ENCODE measurements at places on chromosomes 11 and 22. TPM values are rescaled to one million over a fixed set of nuclear protein-coding genes. Genes with fewer than 3 reads are reported as not detected.

- DNase-seq: peak; percentile 95
These were observed 638 bp upstream of the PITPNM1 start for GRCh38 chr11:67505605-67506396.

The MRGPRF gene
- 17.9 TPM for total RNA-seq

GRCh38 chr11:78061088-78061920, 2.4 kb upstream of the THRSP start:
- no peak for DNase-seq

DNA sequence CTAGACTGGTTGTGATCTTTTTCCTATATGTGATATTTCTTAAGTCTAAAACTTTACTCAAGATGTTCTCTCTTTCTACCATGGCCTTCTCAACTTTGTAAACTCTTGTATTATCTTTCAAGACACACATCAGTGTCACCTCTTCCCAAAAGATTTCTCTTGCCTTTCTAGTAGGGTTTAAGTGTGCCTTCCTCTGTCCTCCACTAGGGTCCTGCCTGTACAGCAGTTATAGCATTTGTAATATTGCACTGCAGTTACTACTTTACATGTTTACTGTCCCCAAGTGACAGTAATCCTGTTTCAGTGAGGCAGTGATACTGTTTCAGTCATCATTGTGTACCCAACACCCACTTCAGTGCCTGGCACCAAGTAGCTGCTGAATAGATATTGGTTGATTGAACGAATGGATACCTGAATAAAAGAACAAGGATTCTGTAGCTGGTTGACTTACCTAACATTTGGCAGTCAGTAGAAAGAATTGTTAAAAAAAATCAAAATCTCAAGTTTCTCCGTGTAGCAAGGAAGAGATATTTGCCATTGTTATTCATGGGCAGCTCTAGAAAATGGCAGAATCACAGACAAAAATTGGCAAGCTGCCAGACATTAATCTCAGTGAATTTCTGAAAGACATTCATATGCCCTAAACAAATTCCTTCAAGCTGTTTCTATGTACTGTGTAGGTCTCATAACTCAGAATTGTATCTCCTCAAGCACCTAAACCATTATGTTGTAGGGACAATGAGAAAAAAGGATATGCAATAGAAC, 79.4 kb downstream of the RBMXL2 start:
- DNase-seq: no peak

The IFITM2 gene
- 115 TPM for total RNA-seq

GRCh38 chr11:19978668-19979518, 181.4 kb downstream of the DBX1 start:
- DNase-seq: no peak

The GLYAT gene
- not detected for total RNA-seq

GRCh38 chr11:80778941-80779340, 1338.1 kb upstream of the TENM4 start:
- DNase-seq: no peak

The PYGM gene
- total RNA-seq: 1.6 TPM

DNA sequence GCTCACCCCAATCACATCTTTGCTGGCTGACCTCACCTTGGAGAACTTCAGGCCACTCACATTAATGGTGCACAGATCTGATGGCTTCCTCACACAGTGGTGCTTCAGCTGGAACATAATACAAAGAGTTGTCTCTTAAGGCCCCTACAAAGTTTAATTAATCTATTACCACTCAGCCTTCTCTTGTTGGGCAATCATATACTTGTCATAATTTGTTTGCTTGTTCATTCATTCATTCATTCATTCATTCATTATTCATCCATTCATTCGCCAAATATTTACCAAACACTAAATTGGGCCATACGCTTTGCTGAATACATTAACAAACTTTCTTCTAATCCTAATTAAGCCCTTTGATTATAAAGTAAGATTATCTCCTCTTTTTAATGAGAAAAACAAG, 15.1 kb downstream of the XRRA1 start:
- no peak for DNase-seq

The LAMTOR1 gene
- 84.9 TPM for total RNA-seq

The FXYD2 gene
- 0.98 TPM for total RNA-seq

DNA sequence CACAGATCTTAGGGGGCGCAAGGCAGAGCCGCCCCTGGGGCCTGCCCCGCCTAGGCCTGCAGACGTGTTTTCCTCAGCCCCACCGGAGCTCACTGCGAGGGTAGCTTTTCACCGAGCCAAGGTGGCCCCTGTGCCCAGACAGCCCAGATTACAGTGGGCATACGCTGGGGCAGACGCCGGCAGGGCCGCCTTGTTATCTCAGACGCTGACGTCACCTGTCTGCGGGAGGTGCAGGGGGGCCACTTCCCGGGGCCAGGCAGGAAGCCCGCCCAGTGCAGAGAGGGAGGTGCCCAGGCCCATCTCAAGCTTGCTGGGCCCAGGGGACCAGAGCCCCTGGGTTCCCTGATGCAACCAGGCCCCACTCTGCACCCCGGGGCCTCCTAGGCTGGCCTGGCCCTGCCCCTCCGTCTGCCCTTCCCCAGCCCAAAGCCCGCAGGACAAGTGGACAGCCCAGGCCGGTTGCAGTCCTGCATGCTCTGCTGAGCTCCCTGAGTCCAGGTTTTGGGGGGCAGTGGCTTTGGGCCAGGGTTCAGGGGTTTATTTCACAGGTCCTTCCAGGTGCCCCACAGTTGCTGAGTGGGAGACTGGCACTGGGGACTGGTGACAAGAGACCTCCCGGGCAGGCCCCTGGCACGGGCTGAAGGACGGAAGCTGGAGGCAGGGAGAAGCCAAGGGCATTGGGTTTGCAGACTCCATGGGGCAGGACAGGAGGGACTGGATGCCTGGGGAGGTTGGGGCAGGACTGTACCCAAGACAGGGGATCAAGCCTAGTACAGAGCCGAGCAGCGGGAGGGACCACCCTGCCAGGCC, 38.6 kb downstream of the IGF2 start:
- no peak for DNase-seq

- no peak for DNase-seq
These were observed 12.7 kb downstream of the EHF start for GRCh38 chr11:34633640-34633989.

The KLHDC7B gene
- total RNA-seq: 0.16 TPM

- DNase-seq: no peak
These were observed 126.2 kb upstream of the SERPIND1 start for GRCh38 chr22:20647586-20648305.

DNA sequence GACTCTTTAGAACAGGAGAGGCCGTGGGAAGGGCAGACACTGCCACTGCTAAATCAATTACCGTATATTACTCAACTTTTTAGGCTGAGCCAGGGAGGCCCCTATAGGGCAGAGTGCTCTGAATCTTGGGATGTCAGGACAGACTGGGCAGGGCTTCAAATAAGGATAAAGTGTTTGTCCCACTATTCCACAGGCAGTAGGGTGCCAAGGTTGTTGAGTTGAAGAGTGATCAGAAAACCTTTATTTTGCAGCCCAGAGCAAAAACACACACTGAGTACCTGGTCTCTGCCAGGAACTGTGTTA, 1.6 kb upstream of the B4GAT1 start:
- DNase-seq: no peak

DNA sequence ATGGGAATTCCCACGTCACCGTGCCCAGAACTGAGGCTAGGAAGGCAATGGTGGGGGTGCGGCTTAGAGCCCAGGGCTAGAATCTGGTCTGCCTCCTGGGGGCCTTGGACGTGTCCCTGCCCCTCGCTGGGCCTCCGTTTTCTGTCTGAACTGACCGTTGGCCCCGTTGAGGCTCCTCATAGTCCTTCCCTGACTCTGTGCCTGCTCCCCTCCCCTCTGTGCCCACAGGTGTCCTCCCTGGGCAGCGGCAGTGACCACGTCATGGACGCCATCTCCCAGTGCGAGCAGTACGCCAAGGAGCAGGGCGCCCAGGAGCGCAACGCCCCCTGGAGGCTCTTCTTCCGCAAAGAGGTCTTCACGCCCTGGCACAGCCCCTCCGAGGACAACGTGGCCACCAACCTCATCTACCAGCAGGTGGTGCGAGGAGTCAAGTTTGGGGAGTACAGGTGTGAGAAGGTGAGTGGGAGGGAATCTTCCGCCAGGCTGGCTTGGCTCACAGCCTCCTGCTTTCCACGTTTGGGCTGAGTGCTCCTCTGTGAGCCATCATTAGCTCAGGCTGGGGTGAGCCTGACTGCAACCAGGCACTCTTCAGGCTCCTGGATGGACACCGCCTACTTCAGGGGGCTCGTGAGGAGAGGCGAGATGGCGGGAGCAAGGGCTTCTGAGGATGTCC, 63.9 kb downstream of the MYO7A start:
- peak; percentile 91 for DNase-seq

- no peak for DNase-seq
These were observed 151.7 kb downstream of the ATXN10 start for GRCh38 chr22:45823336-45823735.

- no peak for DNase-seq
These were observed 498.9 kb downstream of the BRD1 start for GRCh38 chr22:49328630-49329405.

GRCh38 chr22:42500161-42500835, 19.3 kb downstream of the RRP7A start:
- peak; percentile 91 for DNase-seq

- DNase-seq: no peak
These were observed 468.6 kb downstream of the BRD1 start for GRCh38 chr22:49359076-49359475.

The INPP5J gene
- total RNA-seq: 18.4 TPM

DNA sequence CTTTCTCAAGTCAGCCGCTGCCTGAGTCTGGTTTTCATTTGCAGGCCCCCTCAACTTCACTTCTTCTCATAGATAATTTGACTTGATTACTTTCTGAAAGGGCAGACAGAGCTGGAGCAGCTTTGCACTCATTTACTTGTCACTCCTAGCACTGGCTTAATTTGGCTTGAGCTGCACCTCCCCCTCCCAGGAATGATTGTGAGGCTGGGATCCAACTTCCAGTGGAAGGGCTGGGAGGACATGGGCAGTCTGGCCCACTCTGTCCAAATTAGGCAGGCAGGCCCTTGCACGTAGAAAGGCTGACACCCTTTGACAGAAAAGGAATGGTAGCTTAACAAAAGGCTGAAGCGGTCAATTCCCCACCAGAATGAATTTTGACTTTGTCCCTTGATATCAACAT, 453.9 kb downstream of the ETS1 start:
- no peak for DNase-seq

The THRSP gene
- total RNA-seq: 0.61 TPM

DNA sequence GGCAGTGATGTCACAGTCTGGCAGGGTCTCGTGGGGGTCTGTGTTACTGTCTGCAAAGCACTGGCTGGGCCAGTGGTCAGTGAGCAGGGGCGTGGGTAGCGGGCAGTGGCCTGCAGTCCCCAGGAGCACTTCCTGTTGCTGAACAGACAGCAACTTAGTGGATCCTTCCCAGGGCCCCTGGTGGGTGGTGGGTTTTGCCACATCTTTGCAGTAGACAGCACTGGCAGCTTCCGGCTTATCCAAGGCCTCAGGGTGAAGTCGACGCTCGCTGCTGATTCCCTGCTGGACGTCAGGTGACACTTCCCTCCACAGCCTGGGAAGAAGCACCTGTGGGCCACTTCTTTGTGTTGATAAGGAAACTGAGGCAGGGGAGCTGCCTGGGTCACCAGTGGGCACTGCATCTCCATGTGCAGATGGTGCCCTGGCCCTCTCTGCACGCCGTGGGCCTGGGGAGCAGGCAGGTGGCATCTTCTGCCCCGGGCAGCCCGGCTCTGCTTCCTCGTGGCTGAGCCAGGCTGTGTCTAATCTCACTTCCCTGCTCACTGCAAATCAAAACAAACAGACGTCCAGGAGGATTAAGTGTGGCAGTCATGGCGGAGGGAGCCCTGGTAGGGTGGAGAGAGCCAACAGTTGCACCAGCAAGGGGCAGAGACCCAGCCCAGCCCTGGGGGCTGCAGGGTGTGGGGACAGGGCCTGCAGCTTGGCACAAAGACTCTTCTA, 79.8 kb downstream of the KCNQ1 start:
- DNase-seq: peak; percentile 19

GRCh38 chr11:47157805-47158204, 18.9 kb downstream of the ARFGAP2 start:
- DNase-seq: no peak

DNA sequence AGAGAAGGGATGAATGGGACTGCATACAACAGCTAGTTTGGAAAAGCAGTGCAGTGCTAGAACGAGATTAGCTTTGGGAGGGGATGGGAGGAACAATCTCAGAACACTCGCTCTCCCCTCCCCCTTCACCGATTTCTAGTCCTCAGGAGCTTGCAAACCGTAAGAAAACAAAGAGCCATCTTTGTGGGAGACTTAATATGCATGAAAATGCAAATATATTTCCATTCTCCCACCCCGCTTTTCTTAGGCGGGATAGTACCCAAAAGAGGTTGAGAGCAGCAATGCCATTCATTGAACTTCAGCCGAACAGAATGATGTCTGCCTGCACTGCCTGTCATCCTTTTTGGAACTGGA, 1.1 kb downstream of the SPINDOC start:
- DNase-seq: no peak

GRCh38 chr11:85831050-85831449, 20.1 kb upstream of the SYTL2 start:
- no peak for DNase-seq

The CTSD gene
- 633 TPM for total RNA-seq

DNA sequence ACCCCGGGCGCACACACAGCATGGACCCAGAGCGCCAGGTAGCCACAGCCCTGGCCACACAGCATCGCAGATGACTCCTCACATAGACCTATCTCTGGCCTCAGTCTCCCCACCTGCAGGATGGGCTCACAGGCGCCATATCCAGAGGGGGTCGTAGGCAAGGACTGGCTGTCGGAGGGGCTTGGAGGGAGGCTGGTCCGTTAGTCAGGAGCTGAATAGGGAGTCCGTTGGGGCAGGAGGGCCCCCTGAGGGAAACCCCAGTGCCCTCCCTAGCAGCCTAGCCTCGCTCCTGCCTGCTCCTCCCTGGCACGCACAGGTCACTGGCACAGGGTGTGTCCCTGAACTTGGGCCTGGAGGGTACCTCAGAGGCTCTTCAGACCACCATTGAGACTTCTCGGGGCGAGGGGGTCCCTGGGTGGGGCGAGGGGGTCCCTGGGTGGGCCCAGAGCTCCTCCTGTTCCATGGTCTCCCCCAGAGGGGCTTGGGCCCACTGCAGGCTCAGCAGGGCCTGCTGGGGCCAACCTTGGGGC, 2.0 kb downstream of the PLXNB2 start:
- DNase-seq: peak; percentile 77

- DNase-seq: peak; percentile 53
These were observed 929 bp downstream of the PRDM10 start for GRCh38 chr11:130001461-130002351.

DNA sequence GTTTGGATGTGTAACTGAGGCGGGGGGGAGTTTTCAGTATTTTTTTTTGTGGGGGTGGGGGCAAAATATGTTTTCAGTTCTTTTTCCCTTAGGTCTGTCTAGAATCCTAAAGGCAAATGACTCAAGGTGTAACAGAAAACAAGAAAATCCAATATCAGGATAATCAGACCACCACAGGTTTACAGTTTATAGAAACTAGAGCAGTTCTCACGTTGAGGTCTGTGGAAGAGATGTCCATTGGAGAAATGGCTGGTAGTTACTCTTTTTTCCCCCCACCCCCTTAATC, 2.3 kb downstream of the MALAT1 start:
- DNase-seq: no peak

GRCh38 chr11:72245263-72245816, 1.4 kb upstream of the PHOX2A start:
- DNase-seq: no peak

The NFAM1 gene
- total RNA-seq: 0.64 TPM

Measured in colonic mucosa (tissue), 4 donors.